LNCaP clone FGC (cell line): ENCODE measurements at places on chromosomes 1 and 21.

- no peak for DNase-seq
Measured at GRCh38 chr1:216705676-216706075, 17.6 kb downstream of the ESRRG start.

- DNase-seq: no peak
Measured at GRCh38 chr21:15195768-15196167, 131.0 kb upstream of the NRIP1 start.

DNA sequence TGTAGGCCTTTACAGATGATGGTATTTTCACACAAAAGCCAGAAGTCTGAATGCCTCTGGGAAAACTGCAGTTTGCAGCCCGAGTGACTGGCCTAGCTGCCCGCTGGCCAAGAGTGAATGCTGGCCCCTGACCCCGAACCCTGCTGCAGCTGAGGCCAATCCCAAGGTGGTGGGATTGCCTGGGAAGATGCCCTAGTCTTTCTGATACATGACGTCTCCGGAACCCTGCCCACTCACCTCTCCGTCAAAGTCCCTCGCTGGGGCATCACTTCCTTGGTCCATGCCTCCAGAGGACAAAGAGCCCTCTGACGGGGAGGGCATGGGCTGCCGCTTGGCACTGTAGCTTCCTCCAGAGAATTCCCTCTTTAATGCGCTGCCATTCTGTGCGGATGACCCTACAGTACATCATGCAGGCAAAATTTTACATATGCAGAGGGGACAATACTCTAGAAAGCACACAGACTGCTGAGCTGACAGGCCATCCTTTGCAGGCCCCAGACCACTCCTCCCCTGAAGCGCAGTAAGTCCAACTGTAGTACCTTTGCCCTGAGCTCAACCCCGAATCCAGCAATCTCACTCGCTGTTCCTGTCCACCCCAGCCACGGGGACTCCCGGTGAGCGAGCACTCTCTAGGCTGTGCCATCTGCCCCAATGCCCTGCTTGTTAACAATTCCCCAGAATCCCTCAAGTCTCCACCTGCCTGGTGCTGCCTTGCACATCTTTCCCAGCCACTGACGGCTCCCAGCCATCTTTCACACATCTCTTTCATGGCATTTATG is 54.7 kb downstream of the COQ8A start:
- DNase-seq: no peak

DNA sequence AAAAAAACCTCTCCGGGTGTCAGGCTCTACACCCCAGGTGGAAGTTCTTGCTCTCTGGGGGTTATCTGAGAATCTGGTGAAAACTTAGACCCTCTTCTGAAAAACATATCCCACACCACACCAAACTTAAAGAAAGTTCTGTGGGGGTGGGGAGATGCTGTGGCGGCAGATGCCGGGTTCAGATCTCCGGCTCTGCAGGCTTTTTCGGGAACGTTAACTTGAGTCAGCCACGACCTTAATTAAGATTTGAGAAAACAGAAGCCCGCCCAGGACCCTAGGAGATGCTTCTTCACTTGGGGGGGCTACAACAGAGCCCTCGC is 2.3 kb downstream of the RCC2 start:
- DNase-seq: no peak

GRCh38 chr1:173669491-173669941 is at the start of gene ANKRD45:
Gene ANKRD45, minus strand, starts transcription at chr1:173669851. Its CDS starts 10,433 bp downstream, at chr1:173659418.
- no peak for DNase-seq

- DNase-seq: no peak
Measured at GRCh38 chr1:112239683-112240330, 156.2 kb upstream of the CTTNBP2NL start.

- DNase-seq: peak; percentile 88
Measured at GRCh38 chr1:168560370-168560769, 16.0 kb upstream of the XCL1 start.

- DNase-seq: no peak
Measured at GRCh38 chr21:44751799-44752636, 40.6 kb upstream of the TSPEAR start.

- no peak for DNase-seq
Measured at GRCh38 chr1:64356636-64357256, 113.2 kb upstream of the CACHD1 start.

GRCh38 chr1:244368279-244368678 is 83.4 kb downstream of the ADSS2 start:
- no peak for DNase-seq

DNA sequence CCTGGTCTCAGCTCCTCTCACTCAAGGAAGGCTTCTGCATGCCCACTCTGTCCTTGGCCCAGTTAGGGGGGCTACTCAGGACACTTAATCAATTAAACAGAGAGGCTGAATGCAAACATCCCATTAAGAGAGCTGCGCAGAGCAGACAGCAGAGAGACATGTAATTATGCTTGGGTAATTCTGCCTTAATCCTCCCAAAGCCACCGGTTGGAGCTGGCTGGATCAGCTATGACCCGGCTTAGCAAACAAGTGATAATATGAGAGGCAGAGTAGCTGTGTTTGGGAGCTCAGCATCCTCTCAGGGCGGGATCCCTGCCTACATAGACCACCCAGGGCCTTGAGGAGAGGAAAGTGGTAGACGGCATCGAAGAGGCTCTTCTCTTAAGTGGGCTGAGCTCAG is 183.2 kb downstream of the GRIK3 start:
- DNase-seq: no peak

GRCh38 chr1:55694310-55694801 is 479.2 kb upstream of the USP24 start:
- DNase-seq: peak; percentile 98

DNA sequence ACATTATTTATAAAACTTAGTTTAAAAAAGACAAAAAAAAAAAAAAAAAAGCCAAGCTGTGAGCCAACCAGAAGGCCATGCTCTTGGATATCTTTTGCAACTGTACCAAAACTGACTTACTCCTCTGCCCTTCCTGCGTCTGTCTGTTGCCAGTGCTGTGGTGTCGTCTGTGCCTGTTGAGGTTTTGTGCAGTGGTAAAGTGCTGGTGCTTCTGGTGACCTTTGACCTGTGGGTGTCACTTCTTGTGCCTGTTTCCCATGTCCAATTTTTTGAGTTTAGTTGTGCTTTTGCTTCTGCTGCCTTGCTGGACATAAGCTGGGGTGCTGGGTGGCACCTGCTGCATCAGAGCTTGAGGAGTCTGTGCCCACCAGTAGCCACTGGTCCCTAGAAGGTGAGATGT is 41.4 kb downstream of the RNF187 start:
- no peak for DNase-seq

DNA sequence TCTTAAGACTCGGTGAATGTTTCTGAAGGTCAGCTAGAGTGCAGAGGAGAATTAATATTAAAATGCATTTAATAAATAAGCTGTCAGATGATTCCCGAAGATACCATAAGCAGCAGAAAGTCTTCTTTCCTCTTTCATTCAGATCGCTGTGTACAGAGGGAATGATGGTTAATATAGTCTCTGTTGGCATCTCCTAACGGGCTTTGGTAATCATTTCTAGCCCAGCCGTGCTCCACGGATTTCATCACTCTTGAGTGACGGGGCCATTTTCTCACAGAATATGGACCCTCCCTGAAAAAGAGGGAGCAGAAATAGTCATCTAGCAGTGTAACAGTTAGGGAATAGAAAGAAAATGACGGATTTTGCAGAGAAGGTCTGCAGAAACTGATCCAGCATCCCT is 103.1 kb downstream of the ST6GALNAC3 start:
- DNase-seq: no peak

GRCh38 chr1:1306070-1306660 is 1.6 kb downstream of the ACAP3 start:
- DNase-seq: no peak

DNA sequence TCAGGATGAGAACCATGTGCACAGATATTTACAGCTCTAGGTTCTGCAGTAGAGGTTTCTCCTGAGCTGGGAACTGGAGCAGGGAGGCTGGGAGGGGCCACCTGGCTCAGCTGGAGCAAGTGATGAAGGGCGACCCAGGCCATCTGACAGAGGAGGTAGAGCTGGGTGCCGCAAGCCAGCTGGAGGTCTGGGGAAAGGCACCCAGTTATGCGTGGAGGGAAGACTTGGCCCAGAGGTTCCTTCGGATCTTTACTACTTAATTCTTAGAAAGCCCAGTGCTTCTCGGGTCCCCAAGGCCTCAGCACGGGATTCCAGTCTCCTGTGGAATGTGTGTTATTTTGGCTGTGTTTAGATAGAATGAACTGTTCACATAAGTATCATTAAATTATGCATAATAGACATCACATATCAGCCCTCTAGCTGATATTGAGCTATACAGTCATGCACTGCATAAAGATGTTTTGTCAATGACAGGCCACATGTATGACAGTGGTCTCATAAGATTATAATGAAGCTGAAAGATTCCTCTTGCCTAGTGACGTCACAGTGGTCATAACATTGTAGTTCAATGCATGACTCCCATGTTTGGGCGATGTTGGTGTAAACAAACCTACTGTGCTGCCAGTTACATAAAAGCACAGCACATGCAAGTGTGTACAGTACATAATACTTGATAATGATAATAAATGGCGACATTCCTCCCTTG is 245.1 kb downstream of the RHOU start:
- no peak for DNase-seq

DNA sequence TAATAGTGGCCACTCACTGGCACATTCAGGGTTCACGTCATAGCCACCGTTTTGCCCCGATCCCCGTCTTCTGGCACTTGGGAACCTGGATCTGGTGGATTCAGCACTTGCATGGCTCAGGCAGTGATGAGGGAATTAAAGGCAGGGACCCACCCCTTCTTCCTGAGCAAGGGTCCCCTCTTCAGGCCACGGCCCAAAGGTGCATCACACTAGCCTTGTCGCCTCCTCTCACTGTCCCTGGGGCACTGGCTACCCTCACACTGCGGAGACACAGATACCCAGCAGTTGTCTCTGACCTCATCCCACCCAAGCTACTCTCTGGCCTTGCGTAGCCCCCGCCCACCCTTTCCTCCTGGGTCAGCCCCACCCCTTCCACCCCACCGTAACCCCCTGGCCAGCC is 19.9 kb upstream of the LDLRAP1 start:
- no peak for DNase-seq

DNA sequence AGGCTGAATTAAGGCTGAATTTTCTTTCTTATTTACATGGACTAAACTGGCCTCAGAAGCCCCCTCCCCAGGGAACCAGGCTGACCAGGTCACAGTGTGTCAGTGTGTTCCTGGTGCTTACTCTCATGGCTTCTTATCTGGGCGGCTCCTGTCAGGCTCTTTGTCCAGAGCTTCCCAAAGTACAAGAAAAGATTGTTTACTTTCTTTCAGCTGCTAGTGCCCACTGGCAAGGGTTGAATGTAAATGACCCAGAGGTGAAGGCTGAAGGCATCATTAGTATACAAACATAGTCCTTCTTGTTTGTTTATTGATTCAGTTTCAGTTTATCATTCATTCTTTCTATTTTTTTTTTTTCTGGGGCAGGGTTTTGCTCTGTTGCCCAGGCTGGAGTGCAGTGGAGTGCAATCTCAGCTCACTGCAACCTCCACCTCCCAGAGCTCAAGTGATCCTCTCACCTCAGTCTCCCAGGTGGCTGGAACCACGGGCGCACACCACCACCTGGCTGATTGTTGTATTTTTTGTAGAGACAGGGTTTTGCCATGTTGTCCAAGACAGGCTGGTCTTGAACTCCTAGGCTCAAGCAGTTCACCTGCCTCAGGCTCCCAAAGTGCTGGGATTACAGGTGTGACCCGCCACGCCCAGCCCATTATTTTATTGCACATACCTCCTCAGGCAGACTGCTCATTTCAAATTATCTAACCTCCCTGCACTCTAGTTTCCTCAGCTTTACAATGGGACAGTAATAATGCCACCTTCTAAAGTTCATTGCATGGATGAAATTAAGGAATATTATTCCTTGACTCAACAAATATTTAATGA is 9.8 kb upstream of the KDM4A start:
- no peak for DNase-seq

- DNase-seq: no peak
Measured at GRCh38 chr1:159556931-159557369, 21.1 kb upstream of the OR10J5 start.

GRCh38 chr1:25795946-25796810 is 3.8 kb upstream of the SELENON start:
- peak; percentile 37 for DNase-seq

GRCh38 chr1:18261891-18262290 is 154.3 kb downstream of the IGSF21 start:
- no peak for DNase-seq

DNA sequence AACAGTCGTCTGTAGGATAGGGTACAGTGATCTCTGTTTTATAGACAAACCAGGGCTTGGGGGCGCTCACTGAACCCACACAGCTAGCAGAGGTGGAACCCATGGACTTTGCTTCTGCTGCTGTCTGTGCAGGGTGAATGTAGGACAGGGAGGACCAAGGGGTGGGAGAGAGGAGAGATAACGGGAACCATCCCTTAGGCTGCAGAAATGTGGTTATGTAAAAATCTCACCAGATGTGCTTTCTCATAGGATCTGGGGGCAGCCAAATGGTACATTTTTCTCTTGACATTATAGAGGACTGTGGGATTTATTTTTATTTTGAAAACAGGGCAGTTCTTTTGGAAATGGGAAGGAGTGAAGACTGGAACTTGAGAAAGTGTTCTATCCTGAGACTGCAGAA is 8.7 kb downstream of the NFASC start:
- DNase-seq: no peak

GRCh38 chr1:215567491-215568298 is 591 bp downstream of the KCTD3 start:
- no peak for DNase-seq

DNA sequence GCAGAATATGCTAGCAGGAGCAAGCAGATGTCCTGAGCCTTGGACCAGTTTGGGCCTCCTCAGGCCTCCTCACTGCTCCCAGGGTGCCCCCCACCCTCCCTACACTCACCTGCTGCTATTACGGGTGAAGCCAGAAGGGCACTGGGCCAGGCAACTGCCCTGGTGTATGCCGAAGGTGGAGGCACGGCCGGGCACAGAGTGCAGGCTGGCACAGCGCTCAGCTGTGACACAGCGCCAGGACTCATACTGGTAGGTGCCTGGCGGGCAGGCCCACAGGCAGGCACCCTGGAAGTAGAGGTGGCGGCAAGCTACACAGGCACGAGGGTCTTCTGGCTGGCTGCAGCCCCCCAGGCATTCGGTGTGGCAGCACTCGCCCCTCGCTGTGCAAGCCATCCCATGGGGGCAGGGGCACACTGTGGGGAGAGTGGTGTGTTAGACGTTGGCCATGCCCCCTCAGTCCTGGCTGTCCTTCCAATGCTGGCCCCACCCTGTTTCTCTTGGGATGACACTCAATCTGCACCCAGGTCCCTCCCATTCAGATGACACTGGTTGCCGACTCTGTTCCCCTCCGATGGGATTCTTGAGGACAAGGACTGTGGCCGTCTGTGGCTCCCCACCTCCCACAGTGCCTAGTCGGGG is 7.0 kb downstream of the INSRR start:
- no peak for DNase-seq

DNA sequence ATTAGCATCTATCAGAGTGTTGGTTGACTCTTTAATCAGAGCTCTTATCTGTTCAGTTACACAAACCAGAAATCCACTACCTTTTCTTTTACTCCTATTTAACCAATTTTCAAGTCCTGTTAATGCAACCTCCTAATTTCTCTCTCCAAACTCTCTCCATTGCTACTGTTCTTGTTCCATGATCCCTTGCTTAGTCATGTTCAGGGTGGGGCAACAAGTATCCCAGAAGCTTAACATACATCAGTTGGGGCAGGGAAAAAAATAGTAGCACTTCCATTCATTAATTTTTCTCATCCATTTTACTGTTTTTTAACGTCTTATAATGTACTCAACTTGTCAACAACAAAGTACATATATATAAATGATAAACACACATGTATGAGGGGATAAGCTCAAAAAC is 111.2 kb upstream of the LBR start:
- DNase-seq: no peak

GRCh38 chr21:26836528-26836927 is 8.7 kb downstream of the ADAMTS1 start:
- DNase-seq: no peak

- no peak for DNase-seq
Measured at GRCh38 chr1:3330771-3331245, 123.7 kb upstream of the ARHGEF16 start.
